Motor neuron (in vitro differentiated cells): ENCODE measurements at places on chromosomes 1 and 21. TPM values are rescaled to one million over a fixed set of nuclear protein-coding genes. Genes with fewer than 3 reads are reported as not detected.

The CD244 gene
- 0.31 and 1.2 TPM in 2 replicates for total RNA-seq

The UBE2Q1 gene
- 37.4 and 42.5 TPM in 2 replicates for total RNA-seq

The AK4 gene
- 38.1 and 39.9 TPM in 2 replicates for total RNA-seq

The GLIS1 gene
- 0.14 and 0.30 TPM in 2 replicates for total RNA-seq

The FAM110D gene
- total RNA-seq = 0.38 and 0.43 TPM in 2 replicates

The SMG5 gene
- total RNA-seq = 66.8 and 70.4 TPM in 2 replicates

The TP73 gene
- total RNA-seq = 0.45 and 1.0 TPM in 2 replicates

The CCDC17 gene
- 4.4 and 4.8 TPM in 2 replicates for total RNA-seq
